ENCODE measurements at places on chromosomes 7 and 10.

GRCh38 chr10:14220026-14220425 is 110.7 kb downstream of the FRMD4A start:
- no peak for DNase-seq

DNA sequence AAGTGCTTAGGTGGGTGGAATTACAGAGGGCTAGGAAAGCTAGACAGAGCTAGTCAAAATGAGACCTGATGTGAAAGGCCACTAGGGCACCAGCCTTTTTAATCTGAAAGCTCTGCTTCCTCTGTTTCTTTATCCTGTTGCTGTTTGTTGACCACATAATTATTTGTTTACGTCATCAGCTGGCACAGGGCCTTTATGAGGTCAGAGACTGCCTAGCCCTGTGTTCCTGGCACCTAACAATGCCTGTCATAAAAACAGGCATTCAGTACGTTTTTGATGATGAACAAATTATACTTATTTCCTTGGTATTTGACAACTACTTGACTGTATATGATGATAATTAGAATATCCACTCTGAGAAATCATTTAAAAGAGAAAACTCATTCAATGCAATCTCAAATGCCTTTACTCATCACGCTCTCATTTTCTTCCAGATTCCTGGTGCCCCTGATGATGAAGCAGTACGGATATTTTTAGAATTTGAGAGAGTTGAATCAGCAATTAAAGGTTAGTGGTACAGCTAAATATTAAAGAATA is 26.0 kb downstream of the RBM17 start:
- no peak for DNase-seq

DNA sequence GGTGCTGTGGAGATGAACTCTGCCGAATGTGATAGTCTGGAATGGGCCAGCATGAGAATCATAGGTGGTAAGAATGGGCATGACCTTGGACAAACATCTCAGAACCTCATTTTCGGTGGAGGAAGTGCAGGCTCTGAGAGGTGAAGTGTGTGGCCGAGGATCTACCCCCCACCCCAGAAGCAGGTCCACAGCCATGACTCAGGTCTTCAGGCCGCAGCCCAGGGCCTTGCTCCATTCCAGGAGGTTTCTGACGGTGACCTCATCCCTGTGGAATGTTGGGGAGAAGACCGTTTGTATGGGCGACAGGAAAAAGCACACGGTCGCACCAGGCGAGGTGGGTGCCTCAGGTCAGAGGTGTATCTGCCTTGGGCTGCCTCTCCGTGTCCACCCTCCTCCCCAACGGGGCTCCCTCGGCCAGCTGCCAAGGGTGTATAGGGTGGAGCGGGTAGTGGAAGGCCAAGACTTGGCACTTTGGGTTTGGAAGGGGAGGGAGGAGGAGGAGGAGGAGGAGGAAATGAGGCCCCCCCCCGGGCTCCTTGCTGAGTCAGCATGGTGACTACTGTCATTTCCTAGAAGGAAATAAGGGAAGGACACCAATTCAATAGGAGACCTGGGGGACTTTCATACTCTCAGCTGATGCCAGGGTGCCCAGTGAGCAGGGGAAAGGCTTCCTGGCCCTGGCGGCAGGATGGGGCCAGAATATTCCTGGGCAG is 168.0 kb upstream of the RHEB start:
- no peak for DNase-seq

GRCh38 chr10:58543141-58543540 is 30.5 kb downstream of the BICC1 start:
- no peak for DNase-seq

DNA sequence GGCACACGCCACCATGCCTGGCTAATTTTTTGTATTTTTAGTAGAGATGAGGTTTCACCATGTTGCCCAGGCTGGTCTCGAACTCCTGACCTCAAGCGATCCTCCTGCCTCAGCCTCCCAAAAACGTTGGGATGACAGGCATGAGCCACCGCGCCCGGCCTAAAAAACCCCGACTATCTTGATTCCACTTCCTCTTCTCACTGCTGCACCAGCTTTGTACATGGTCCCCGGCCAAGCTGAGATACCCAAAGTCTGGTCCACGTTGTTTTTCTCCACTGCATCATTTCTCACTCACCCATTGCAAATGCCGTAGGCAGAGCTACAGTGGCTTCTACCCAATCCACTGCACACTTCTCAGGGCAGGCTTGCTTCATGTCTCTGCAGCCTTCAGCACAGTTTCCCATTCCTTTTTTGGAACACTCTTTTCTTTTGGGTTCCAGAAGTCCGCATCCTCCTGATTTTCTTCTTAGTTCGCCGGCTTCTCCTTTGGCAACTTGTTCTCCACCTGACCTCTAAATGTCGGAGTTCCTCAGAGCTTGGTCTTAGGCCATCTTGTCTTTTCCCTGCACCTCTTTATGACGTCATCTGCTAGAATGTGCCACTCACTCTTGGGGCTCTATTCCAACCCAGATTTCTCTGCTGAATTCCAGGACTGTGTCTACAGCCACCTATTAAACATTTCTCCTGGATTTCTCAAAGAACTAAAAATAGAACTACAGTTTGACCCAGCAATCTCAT is 6.0 kb upstream of the GNB2 start:
- no peak for DNase-seq

- no peak for DNase-seq
Measured at GRCh38 chr7:136230210-136230609, 253.1 kb upstream of the MTPN start.

- DNase-seq = no peak
Measured at GRCh38 chr7:151822541-151823181, 54.3 kb downstream of the PRKAG2 start.

- DNase-seq = no peak
Measured at GRCh38 chr7:50268223-50268622, 36.3 kb upstream of the IKZF1 start.

DNA sequence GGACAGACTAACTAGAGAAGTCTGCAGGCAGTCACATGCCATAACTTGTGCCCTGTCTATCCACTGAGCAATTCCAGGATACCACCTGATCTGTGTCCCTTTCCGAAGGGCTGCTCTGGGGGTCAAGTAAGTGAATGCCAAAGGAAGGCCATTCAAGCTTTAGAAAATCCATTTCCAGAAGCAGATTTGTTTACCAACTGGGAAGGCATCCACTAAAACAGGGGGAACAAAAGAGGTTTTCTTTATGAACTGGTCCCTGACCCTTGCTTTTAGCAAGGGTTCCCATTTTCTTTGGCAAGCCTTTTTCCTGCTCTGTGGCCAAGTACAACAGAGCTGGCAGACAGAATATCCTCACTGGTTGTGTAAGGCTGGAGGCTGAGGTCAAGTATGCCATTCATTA is 36.5 kb downstream of the ITPRID1 start:
- DNase-seq = no peak

- DNase-seq = no peak
Measured at GRCh38 chr7:104267701-104268368, 60.0 kb upstream of the ORC5 start.

- no peak for DNase-seq
Measured at GRCh38 chr7:74364061-74364460, 74.9 kb downstream of the CLIP2 start.

Measured in stimulated activated CD8-positive, alpha-beta memory T cell treated with anti-CD3 and anti-CD28 coated beads, Interleukin-15, amount 100 ng/mL, for 4 hours (primary cell).